ENCODE measurements at places on chromosomes 16 and 17.

GRCh38 chr17:63613663-63614062 is 8.6 kb upstream of the MAP3K3 start:
- no peak for DNase-seq

DNA sequence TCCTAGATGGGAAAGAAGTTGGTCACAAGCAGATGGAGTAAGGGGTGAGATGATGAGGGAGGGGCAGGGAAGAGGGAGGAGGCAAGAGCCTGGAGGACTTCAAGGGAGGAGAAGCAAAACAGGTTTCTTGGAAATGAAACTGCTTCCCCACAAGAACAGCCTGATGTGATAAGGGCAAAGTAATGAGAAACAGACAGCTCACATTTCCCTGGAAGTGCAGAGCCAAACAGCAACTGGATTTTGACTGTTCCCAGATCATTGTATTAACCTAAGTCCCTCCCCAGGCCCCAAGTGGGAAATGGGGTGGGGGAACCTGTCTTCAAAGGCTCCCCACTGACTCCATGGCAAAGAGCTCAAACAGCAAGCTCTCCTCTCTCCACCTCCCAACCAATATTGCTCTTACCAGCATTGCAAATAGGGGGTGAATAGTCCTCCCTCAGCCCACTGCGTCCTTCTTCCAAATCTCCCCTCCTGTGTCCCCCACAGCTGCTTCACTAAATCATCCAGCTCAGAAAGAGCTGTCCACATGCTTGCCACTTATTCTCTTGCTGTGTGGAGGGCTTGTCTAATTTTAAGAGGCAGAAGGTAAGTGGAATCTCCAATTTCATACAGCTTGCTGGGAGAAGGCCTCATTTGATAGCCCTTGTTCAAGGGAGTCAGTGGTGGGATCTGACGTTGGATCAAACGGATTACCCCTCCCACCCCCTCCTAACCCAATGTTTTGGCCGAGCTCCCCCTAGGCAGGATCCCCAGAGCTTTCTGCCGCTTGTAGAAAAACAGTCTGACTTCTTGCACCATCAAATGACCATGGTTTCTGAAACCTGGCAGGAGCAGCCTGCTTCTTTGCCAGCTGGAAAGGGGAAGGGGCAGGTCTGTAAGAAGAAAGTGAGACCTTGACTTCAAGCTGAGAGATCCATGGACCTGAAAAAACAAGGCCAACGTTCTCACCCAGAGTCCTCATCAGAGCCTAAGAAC is 56.3 kb upstream of the SMIM36 start:
- no peak for DNase-seq

GRCh38 chr17:45700171-45701090 is 83.7 kb upstream of the CRHR1 start:
- no peak for DNase-seq

- peak; percentile 39 for DNase-seq
Observed at GRCh38 chr16:27720731-27721530, 171.0 kb downstream of the KATNIP start.
